ENCODE measurements at places on chromosomes 16 and 17. TPM values are rescaled to one million over a fixed set of nuclear protein-coding genes. Genes with fewer than 3 reads are reported as not detected.

GRCh38 chr16:63922560-63922959, 1199.3 kb downstream of the CDH11 start:
- no peak for DNase-seq

Gene CNTD1
- not detected for total RNA-seq

- peak; percentile 99 for DNase-seq
These were observed 7.3 kb downstream of the ARHGAP27 start for GRCh38 chr17:45425125-45425983.

Gene KRT9
- total RNA-seq = not detected

GRCh38 chr16:86843812-86844211, 265.5 kb downstream of the FOXL1 start:
- no peak for DNase-seq

DNA sequence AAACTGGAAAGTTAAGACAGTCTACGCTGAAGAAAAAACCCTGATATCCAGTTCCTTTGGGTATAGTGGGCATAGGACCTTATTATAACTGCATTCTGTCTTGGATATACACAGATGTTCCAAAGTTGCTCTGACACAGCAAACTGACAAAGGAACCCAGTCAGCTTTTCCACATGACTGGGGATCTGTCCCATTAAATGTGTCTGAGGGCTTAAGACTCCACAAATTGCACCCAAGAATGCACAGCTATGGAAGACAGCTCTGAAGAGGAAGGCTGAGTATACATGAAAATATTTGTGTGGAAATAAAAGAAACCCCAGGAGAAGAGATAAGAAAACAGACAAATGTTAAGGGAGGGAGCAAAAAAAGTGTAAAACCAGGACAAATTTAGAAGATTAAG, 114.1 kb downstream of the SPAG9 start:
- no peak for DNase-seq

DNA sequence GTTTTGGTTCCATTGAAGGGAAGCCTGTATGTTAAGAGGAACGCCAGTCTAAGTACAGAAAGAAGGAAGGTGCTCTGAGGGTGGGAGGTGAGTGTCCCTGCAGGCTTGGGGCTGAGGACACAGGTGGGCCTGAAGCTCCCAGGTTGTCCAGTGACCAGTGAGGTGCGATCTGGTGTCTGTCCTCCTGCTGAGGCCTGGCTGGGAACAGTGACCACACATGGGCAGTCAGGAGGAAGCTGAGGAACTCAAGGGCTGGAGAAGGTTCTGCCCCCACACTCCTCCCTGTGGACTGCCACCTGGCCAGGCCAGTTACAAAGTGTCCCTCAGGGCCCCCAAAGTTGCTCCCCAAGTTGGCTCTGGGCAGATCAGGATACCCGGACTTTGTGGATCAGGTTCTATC, 102.1 kb downstream of the N4BP1 start:
- DNase-seq = no peak

Data from PC-3 (cell line).